ENCODE measurements at places on chromosomes 3 and 15. TPM values are rescaled to one million over a fixed set of nuclear protein-coding genes. Genes with fewer than 3 reads are reported as not detected.

The ATP13A5 gene
- polyA plus RNA-seq = not detected

The B3GNT5 gene
- polyA plus RNA-seq = 0.19 TPM

The SMCO1 gene
- not detected for polyA plus RNA-seq

The KLHL18 gene
- 56.6 TPM for polyA plus RNA-seq

Data from GM12878 (cell line).